ENCODE measurements at places on chromosomes 13 and 19.

- no peak for DNase-seq
These were observed 52.5 kb downstream of the C13orf42 start for GRCh38 chr13:51058461-51059167.

DNA sequence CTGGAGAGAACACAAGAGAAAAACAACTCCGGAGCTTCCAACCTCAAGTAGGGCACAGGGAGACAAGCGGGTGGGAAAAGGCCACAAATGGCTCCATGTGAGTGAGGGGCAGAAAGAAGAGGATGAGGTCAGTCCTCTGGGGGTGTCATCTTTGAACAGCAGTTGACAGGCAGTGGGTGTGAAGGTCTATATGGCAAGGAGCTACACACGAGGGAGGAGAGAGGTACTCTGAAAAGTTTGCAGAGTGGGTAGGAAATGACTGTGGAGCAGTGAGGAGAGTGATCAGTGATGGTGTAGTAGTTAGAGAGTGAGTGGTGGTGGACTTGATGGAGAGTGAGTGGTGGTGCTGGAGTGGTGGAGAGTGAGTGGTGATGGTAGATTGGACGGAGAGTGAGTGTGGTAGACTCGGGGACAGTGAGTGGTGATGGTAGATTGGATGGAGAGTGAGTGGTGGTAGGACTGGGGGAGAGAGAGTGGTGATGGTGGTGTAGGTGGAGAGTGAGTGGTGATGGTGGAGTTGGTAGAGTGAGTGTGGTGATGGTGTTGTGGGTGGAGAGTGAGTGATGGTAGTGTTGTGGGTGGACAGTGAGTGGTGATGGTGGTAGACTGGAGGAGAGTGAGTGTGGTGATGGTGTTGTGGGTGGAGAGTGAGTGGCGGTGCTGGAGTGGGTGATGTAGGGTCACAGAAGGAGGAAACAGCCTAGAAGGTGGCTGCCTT is 4.0 kb downstream of the TFDP1 start:
- no peak for DNase-seq

DNA sequence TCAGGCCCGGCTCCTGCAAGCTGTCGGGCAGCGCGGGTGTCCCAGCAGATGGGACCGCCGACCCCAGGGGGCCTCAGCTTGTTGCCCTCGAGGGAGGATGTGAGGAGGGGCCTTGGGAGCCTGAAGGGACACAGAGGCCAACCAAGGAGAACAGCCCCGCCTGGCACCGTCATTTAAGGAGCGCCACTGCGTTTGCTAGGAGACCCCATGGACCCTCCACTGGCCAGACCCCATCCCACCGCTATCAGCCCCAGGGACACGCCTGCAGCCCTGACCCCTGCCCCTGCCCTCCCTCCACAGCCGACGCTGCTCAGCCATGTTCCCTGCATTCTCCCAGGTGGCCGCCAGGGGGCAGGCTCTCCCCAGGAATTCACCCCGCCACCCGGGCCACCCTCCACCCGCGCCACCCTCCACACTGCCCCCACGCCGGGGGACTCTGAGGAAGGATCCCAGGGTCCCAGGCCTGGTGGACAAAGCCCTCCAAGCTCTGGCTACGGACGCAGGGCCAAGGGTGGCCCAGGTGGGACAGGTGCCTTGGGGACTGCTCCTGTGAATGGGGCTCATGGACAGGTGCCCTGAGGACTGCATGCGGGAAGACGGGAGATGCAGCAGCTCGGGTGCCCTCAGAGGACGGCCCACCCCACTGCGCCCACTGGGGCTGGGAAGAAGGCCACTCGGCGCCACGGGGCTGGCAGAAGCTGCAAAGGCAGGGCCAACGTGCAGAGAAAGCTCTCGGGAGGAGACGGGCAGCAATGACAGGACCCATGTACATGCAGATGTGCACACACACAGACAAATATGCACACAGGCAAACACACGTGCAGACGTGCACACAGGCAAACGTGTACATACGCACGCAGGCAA is 34.4 kb downstream of the PIP5K1C start:
- DNase-seq: peak; percentile 62

- DNase-seq: no peak
These were observed 24.3 kb downstream of the ZNF90 start for GRCh38 chr19:20102097-20102496.

DNA sequence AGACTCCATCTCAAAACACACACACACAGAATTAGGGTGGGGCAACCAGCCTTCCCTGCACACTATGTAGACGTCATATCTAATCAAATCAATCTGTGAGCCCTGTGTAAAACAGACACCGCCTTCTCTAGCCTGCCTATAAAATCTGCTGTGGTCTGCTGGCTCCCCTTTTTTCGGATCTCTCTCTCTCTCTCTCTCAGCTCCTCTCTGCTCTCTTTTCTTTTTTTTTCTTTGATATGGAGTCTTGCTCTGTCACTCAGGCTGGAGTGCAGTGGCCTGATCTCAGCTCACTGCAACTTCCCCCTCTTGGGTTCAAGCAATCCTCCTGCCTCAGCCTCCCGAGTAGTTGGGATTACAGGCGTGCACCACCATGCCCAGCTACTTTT is 11.8 kb upstream of the CD70 start:
- DNase-seq: no peak

DNA sequence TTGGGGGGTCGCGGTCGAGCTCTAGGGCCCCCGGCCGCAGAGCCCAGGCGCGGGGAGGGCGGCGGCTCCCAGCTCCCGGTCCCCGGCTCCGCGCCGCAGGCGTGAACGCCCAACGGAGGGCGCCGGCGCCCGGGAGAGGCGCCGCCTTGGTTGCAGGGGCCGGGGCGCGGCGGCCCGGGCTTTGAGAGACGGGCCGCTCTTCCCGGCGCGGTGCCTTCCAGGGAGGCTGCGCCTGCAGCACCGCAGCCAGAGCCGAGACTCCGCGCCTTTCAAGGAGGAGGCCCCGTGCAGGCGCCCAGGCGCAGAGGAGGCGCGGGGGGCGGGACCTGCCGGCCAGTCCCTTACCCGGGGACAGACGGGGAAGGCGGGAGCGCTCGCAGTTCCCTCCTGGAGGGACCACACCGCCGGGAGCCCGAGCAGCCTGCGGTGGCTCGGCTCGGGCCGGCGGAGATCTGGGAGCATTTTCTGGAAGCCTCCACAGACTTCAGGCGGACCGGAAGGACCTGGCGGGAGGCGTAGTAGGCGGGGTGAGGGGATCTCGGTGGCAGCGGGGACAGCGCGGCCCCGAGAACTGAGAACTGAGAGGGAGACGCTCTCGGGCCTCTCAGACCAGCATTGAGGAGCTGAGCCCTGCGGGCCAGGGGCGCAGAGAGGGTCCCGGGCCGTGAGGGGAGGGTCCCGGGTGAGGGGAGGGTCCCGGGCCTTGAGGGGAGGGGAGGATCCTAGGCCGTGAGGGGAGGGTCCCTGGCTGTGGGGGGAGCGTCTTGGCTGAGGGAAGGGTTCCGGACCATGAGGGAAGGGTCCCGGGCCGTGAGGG is 25.5 kb upstream of the MCF2L start:
- DNase-seq: no peak

- DNase-seq: peak; percentile 84
These were observed 22.3 kb downstream of the IER2 start for GRCh38 chr19:13172346-13173138.

GRCh38 chr13:114248011-114248410 is 13.3 kb downstream of the CDC16 start:
- no peak for DNase-seq

DNA sequence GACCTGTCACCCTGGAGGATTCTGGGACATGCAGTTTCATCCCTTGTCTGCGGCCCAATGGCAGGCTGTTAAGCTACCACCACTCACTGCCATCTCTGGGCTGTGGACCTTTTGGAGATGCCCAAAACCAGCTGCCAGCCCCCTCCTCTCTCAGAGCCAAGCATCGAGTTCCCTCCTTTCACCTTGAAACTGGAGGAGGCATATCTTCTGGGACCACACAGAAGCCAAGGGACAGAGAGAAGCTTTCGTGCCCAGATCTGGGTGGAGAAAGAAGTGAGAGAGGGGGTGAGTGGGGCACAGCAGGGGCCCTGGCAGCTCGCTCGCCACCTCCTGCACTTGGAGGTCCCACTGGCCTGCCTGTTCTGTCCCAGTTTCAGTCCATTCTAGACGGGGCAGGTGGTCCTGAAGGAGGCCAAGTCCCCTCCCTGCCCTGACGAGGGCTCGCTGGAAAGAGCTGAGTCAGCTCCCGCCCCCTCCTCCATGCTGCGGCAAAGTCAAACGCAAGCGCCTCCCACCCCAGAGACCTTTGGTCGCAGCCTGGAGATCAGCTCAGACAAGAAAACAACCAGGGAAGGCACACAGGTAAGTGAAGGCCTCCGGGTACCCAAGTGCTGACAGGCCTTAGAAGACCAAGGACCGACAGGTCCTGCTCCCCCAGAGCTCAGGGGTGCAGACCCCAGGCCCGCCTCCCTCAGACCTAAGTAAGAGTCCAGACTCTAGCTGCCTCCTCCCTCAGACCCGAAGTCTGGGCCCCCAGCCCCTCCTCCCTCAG is 3.8 kb downstream of the BCAT2 start:
- no peak for DNase-seq

DNA sequence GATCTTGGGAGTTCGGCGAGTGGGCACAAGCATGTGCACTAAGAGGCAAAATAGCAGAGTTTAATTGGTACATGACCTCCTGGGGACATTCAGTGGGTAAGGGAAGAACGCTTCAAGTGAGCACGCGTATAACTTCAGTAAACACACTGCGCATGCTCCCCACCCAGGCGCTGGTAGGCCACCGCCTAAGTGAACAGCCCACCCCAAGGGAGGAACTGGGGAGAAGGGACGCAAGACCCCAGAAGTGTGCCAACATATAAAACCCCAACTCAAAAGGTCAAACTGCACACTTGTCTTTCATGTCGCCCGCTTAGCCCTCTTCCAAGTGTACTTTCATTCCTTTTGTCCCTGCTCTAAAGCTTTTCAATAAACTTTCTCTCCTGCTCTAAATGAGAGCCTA is 10.5 kb upstream of the NTN5 start:
- DNase-seq: peak; percentile 23

- no peak for DNase-seq
These were observed 55.7 kb upstream of the ZNF507 start for GRCh38 chr19:32289566-32290210.

DNA sequence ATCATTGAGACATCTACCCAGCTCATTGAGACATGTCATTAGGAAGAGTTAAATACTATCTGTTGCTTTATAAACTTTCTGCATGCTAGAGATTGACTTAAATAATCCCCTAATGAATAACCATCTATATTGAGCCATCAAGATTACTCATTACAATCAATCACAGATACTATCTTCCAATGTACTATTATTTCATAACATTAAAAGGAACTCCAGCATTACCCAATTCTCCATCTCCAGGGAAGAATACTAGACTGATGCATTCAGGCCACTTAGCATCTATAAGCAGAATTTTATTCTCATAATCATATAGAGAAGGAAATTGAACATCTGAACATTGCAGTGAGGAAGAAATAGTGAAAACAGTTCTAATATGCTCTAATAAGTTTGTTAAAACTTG is 8.0 kb downstream of the EPSTI1 start:
- no peak for DNase-seq

DNA sequence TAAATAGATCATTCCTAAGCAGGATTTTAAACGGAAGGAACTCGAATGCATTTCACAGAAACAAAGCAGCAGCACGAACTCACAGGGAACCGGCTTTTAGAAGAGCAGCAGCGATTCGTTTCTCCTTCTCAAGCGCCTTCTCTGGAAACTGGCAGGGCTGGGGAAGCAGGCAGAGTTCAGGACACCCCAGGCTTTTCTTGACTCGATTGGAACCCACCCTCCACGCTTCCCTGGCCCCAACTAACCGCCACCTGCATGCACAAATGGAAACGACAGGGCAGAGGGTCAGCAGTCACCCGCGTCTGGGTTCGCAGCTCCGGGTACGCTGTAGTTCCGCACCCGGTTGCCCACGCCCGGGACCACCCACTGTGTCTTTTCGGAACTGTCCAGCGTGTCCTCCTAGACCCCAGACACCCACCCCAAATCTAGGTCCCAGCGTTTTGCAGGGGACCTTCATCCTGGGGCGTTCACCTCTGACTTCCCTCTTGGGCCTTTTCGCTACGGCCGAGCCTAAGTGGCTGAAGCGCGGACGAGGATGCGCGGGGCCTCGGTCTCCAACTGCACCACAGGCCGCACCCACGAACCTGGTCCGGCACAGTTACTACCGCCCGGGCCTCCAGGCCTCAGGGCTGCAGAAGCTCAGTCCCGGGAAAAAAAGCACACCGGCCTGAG is 500 bp downstream of the ZFP30 start:
- no peak for DNase-seq

GRCh38 chr19:1612114-1613086 is 7.1 kb upstream of the UQCR11 start:
- no peak for DNase-seq

DNA sequence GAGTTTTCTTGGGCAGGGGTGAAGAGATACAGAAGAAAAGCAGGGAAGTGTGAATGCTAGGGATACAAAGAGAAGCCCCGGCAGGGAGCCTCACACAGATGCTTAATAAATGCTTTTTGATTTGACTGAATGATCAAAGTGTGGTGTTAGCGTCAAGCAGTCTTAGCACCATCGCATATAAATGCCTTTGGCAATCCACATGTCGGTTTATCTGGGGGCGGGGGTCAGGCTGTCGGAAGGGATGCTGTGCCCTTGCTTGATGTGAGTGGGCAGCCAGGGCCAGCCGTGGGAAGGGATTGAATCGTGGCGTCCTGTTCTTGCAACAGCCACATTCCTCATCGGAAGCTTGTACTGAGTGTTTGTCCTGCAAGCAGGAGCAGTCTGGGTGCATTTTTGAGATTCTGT is 173.1 kb downstream of the LACC1 start:
- DNase-seq: no peak

DNA sequence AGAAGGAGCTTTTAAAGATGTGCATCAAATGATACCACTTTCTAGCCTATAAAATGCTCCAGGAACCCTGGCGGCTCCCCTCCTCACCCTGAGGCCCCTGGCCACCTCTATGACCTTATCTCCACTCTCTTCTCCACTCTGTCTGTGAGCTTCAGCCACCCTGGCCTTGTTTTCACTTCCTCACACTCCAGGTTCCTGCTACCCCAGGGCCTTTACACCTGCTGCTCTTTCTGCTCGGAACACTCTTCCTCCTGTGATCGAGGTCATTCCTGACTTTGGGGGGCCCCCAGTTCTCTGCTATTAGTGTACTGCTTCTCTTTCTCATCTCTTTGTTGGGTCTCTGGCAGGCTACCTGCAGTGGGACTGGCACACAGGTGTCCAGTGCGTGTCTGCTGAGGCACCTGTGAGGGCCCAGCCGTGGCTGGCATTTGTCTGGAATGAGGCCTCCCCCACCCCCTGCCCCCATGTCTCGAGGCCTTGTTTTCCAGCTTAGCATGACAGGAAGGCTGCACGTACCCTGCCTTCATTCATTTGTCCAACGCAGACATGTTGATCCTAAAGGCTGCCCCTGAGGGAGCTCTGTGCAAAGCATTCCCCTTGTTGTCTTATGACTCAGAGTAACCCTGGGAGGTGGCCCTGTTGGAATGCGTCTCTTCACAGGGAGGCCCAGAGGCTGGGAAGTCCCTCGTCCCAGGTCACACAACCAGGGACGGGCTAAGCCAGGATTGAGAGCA is 2.3 kb downstream of the DDA1 start:
- DNase-seq: no peak

GRCh38 chr19:14482172-14482941 is 7.2 kb upstream of the PTGER1 start:
- no peak for DNase-seq

- DNase-seq: no peak
These were observed 5.0 kb downstream of the ELAVL3 start for GRCh38 chr19:11475861-11476260.

- DNase-seq: no peak
These were observed 3.8 kb downstream of the GJB2 start for GRCh38 chr13:20188667-20189553.
